Cortex of kidney (tissue), 1 donor: ENCODE measurements at places on chromosomes 5 and 9.

DNA sequence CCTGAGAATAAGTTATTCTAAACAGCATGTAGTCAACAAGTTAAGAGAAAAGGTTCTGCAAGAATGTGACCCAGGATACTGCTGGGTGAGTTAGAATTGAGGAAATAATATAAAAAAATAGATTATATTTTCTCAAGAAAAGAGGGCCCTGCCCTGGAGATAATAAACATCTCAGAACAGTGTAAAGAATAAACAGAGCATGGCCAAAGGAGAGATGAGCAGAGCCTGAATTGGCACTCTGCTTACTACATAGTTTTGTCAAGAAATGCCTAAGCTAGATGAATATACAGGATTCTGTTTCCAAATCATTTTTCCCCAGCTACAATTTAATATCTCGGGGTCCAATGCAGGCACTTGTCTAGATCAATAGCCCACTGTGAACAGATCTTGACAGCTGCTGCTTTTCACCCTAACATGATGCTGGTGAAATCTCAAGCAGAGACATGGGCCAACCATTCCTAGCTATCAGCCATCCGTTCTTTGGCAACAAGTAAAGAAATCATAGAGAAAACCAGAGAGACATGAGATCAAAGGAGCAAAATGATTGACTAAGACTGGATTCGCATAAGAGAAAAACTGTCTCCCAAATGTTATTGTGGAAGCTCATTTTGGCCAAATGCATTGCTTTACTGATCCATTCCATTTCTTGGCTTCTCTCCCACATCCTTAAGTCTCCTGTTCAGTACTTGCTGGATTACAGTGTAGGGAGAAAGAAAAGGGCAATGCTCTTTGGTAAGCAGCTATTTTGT, 173.2 kb downstream of the PRELID2 start:
- no peak for DNase-seq

- DNase-seq = no peak
Observed at GRCh38 chr5:157540707-157541446, 34.7 kb downstream of the ADAM19 start.

DNA sequence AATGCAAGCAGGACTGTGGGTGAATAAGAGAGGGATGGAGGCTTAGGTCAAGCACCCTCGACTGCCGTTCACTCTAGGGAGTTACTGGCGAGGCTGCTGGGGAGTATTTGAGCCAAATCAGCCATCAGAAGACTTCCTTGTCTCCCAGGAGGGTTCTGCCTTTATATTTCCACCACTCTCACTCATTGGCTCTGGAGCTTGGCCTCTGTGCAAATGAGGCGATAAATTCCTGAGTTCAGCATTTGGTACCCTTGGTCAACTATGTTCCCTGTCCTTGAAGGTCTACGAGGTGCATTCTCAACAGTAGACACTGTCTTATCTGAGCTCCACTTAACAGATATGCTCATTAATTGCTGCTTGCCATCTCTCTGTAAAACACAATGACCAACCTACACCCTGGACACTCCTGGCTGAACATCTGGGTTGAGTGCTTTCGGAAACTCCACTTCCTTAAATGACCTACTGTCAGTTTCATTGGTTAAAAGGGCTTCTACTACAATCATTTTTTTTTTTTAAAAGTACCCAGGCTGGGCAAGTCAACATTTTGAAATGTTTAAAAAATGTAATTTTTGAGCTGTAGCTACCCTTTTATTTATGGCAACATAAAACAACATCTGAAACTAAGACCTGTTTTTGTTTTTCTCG, 153.2 kb downstream of the NTRK2 start:
- DNase-seq = no peak

DNA sequence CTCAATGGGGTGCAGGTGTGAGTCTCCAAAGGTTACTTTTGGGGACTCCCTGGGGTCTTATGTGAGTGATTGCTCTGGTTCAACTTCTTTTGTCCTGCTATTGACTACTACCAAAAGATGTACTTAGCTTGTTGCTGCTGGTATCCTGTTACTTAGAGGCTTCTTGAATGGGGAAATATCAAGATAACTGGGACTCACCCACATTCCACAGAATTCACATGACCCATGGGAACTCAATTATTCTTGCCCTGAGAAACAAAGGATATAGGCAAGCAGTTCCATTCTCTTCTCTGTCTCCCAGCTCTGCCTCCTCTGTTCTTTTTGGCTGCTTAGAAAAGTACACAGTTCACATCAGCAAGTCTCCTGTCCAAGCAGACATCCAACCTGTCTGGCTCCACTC, 105.9 kb downstream of the UNC13B start:
- no peak for DNase-seq

GRCh38 chr9:89872913-89873707, 268.3 kb downstream of the GADD45G start:
- DNase-seq = no peak

- no peak for DNase-seq
Observed at GRCh38 chr9:103245369-103245768, 250.2 kb downstream of the CYLC2 start.

- DNase-seq = no peak
Observed at GRCh38 chr5:175894793-175895192, 23.4 kb downstream of the CPLX2 start.

DNA sequence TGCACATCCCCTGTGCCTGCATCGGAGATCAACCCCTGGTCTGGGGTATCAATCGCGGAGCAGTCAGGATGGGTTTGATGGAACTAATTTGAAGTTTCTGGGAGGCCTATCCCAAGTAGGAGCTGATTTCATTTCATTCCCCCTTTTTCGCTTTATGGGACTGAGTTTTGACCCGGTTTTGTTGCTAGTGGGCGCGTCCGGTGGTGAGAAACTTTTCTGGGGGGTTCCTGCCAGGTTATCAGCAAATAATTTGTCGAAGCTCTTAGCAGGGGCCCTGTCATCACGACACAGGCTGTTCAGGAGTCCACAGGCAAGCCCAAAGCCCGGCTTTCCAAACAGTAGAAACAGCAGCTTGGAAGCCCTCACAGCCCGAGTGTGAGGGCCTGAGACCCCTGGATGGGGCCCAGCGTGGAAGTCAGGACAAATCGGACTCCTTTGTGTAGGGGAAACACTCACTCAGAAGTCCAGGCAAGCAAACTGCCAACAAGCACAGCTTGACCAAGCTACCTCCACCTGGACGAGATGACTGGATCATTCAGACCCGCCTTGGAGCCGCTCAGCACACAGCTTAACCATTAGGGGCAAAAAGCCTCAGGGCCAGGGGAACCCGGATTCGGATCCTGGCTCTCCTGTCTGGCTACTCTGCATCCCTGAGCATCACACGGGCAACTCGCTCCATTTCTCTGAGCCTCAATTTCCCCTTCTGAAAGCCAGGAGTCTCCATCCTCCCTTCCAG, 64.4 kb upstream of the BARHL1 start:
- DNase-seq = no peak

GRCh38 chr5:133732536-133732935, 120.2 kb upstream of the FSTL4 start:
- DNase-seq = no peak

DNA sequence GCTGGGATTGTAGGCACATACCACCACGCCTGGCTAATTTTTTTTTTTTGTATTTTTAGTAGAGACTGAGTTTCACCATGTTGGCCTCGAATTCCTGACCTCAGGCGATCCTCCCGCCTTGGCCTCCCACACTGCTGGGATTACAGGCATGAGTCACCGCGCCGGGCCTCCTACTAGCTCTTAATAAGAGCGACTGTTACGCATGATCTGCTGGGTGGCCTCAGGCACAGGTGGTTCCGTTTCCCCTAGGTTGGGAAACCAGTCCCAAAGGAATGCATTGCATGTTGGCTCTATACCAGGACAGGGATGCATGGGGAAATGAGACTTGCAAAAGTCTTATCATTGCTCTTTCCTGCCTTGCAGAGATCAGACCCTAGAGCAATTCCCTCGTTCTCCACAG, 184.7 kb upstream of the PPP1R26 start:
- DNase-seq = no peak
